Activated naive CD4-positive, alpha-beta T cell (primary cell): ENCODE measurements at places on chromosomes 6 and 20.

GRCh38 chr6:74409447-74409846 lies 713.4 kb downstream of the CD109 start:
- DNase-seq = no peak

DNA sequence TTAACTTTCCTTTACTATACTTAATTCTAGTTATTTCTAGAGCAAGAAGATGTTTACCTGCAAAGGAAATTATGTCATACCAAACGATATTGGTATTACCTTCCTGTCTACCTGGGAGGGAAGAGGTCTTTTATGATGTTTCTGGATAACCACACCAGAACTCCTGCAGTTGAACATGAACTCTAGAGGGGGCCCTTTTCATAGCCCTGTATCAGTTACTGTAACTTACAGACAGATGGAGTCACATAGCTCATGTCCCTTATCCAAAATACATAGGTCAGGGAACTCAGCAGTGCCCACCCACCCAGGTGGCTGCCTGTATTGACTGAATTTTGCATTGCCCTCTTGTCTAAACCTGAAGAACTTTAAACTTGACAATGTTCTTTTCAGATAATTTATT lies 35.1 kb upstream of the MYL9 start:
- no peak for DNase-seq

- no peak for DNase-seq
These were observed 260.5 kb downstream of the NRN1 start for GRCh38 chr6:5746053-5746758.

GRCh38 chr20:5393218-5393870 lies 76.6 kb upstream of the PROKR2 start:
- no peak for DNase-seq
